Activated CD4-positive, alpha-beta T cell treated with anti-CD3 and anti-CD28 coated beads for 24 hours (primary cell): ENCODE measurements at places on chromosomes 2 and 18.

DNA sequence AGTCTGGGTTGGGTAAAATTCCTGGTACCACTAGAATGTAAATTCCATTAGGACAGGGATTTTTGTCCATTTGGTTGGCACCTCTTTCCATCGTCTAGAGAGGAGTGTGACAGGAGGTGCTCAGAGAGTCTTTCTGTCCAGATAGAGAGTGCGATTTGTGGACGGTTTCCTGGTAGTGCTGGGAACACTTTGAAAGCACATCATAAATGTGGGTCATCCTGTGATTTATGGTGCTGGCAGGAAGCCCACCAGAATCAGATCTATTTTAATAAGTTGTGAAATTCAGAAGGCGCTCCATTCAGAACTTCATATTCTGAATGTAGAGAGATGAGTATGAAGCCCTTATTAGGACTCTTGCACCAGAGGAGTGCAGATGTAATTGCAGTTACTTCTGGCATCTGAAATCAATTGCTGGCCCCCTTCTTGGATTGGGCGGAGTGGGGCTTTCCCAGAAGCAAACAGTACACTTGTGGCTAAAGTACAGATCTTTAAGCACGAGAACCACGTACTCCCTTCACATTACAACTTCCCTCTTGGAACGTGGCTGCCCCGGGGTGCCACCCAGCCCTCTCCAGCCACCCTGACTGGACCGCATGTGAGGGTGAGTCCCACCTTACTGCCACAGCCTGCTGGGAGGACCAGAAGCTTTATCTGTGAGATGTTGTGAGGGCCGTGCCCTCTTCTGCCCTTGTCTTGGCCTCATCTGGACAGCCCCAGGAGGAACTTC, 243.2 kb downstream of the MYO3B start:
- DNase-seq = no peak

DNA sequence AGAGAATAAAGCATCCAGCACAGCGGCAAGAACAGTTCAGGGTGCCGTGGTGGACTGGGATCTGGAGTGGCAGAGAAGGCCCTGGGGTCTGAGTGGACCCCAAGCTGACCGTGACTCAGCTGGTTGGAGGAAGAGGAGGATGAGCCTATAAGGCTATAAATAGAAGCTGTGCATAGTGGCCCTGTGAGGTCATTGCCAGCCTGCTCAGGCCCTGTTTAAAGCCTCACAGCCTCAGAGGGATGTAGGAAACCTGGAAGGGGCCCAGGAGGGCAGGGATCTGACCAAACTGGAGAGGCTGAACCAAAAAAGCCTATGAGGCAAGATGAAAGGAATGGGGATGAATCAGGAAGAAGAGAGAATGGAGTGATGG, 11.3 kb upstream of the DES start:
- DNase-seq = no peak

GRCh38 chr2:218360453-218360852, 3.8 kb downstream of the CATIP start:
- no peak for DNase-seq

DNA sequence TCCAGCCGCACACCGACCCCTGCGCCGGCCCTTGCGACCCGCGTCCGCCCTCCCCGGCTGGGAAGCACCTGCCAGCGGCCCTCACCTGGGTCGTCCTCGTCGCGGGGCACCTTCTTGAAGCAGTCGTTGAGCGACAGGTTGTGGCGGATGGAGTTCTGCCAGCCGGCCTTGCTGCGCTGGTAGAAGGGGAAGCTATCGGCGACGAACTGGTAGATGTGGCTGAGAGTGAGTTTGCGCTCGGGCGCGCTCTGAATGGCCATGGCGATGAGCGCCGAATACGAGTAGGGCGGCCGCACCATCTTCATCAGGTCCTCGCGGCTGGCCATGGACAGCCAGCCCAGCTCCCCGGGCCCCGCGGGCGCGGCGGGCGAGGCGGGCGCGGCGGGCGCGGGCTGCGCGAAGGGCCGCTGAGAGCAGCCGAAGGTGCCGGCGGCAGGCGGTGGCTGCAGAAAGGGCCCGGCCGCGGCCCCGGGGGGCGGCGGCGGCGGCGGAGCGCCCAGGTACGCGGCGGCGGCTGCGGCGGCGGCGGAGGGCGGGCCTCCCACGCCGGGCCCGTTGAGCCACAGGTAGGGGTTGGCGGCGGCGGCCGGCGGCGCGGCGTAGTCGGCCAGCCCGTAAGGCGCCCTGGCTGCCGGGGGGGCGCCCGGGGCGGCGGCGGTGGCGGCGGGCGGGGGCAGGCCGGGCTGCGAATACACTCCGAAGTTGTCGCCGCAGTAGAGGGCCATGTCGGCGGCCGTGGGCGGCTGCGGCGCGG, 505 bp downstream of the FOXI3 start:
- DNase-seq = no peak

- DNase-seq = peak; percentile 52
Measured at GRCh38 chr2:65432227-65433190, at the start of gene SPRED2. SPRED2 (minus strand) TSS chr2:65432599; CDS start chr2:65431987, 612 bp downstream.

DNA sequence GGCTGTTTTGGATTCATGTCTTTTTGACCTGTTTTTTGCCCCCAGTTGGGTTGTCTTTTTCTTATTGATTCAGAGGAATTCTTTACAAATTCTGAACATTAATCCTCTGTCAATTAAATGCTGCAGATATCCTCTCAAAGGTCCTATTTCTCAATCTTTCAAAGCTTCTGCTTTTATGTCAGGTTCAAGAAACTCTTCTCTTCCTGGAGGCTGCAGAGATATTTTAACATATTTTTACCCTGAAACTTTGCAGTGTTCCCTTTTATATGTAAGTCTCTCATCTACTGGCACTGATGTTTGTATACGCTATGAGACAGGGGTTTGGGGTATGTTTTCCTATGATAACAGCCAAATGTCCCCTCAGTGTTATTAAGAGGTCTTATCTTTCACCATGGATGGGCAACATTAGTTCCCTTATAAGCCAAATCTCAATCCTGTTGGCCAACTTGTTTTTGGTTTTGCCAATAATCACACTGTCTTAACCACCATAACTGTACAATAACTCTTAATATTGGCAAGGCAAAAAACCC, 159.3 kb downstream of the HDAC4 start:
- DNase-seq = no peak

GRCh38 chr18:323253-323622, 55.4 kb upstream of the THOC1 start:
- DNase-seq = no peak

- no peak for DNase-seq
Measured at GRCh38 chr2:108942888-108943287, 46.1 kb downstream of the EDAR start.

- DNase-seq = no peak
Measured at GRCh38 chr2:61984682-61985081, 79.2 kb downstream of the COMMD1 start.

- DNase-seq = no peak
Measured at GRCh38 chr2:109421101-109421500, 192.7 kb downstream of the SEPTIN10 start.

GRCh38 chr2:167406558-167406957, 518.3 kb downstream of the XIRP2 start:
- no peak for DNase-seq

DNA sequence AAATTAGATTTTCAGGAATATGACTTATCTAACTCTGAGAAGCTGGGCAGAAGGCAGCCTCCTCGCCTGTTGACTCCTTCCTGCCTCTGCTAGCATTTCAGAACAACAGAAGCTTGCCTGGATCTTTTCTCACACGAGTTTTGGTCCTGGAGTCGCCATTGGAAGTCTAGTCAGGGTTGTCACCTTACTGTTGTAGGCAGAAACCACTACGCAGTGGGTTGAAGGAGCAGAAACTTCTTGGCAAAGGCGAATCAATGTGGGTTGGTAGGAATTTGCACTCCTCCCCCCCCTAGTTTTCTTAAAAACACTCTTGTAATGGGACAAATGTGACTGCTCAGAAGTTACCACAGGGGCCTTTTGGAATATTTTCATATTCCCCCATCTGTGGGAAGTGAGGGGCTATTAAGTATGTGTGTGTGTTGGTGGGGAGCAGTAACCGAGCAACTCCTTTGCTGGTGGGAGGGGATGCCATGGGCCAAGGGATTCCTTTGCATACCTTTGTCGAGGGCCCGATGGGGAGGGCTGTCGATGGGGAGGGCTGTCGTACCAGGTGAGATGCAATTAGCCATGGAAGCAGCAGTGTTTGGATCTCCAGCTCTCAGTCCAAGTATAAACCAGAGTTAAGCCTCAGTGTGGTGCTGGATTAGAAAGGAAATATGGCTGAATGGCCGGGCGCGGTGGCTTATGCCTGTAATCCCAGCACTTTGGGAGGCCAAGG, 117.4 kb downstream of the FMNL2 start:
- no peak for DNase-seq

DNA sequence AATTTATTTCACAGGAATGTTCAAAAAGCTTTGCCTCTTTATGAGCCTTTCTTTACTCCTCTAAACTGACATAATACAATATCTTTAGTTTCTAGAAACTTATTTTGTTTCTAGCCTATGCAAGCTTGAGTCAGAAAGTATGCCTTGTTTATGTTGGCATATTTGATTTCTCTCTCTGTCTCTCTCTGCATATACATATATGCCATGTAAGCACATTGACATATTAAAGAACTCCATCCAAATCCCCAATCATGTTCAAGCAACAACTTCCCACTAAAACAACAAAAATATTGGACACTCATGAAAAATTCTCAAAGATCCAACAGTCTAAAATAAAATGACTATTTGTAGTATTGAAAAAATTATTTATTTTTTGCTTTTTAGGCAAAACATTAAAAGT, 1651.2 kb upstream of the ACVR2A start:
- DNase-seq = no peak

GRCh38 chr2:111671426-111672150, 212.4 kb downstream of the ANAPC1 start:
- no peak for DNase-seq

DNA sequence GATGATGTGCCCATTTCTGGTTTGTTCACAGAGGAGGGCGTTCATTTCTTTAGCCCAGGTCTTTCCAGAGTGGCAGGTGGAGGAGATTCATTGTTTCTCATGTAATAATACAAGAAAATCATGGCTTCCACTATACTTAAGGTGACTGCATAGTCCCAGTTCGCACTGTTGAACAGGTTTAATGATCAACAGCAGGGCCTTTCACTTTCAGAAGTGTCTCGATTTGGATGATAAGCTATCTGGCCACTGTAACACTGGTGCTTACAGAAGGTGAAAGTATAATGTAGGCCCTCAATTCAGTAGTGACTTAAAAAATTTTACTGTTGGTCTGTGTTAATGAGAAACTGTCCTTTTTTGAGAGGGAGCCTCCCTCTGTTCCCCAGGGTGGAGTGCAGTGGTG, 1.4 kb downstream of the RMC1 start:
- no peak for DNase-seq

- DNase-seq = no peak
Measured at GRCh38 chr2:12960671-12961070, 243.9 kb downstream of the TRIB2 start.

DNA sequence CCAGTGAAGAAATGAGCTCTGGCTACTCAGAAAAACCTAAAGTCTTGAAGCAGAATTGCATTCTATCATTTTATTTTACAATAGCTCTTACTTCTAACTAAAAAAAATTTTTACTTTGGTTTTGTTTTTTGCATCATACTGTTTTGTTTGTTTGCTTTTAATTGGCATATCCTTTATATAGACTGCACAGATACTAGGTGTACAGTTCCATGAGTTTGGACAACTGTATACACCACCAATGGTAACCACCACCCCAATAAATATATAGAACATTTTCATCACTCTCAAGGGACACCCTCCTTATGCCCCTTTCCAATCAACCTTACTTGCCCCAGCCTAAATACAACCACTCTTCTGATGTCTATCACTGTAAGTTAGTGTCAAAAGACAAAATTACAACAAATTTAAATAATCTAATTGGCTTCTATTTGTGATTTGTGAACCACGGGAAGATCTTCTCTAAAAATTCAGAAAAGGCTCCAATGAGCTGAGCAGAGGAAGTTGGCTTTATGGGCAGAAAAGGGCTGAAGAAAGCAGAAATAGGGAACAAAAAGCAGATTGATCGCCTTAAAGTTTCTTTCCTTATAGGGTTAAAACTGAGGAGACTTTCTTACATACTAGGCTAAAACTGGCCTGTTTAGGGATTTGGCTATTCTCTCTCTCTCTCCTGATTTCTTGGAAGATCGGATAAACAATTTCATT, 22.2 kb upstream of the SOS1 start:
- no peak for DNase-seq

GRCh38 chr2:200746301-200746700, 65.4 kb upstream of the BZW1 start:
- DNase-seq = no peak

DNA sequence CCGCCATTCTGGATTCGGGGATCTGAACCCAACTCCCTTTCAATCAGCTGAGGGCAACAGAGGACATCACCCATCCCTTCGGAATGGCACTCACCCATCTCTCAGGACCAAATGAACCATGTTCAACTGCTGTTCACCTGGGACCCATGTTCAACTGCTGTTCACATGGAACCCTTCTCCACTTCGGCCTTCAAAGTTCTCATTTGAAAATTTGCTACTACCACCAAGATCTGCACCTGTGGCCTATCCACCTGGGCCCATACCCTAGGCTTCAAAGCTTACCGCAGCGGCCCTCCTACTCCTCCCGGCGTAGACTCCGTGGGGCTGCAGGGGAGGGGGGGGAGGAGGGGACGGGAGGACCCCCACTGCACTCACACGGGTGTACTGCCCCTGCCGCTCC, 119.2 kb upstream of the ANKRD30BL start:
- DNase-seq = no peak

GRCh38 chr18:44830581-44830980, 149.9 kb downstream of the SETBP1 start:
- DNase-seq = no peak

GRCh38 chr2:48715042-48715899, 40.3 kb downstream of the LHCGR start:
- DNase-seq = no peak

DNA sequence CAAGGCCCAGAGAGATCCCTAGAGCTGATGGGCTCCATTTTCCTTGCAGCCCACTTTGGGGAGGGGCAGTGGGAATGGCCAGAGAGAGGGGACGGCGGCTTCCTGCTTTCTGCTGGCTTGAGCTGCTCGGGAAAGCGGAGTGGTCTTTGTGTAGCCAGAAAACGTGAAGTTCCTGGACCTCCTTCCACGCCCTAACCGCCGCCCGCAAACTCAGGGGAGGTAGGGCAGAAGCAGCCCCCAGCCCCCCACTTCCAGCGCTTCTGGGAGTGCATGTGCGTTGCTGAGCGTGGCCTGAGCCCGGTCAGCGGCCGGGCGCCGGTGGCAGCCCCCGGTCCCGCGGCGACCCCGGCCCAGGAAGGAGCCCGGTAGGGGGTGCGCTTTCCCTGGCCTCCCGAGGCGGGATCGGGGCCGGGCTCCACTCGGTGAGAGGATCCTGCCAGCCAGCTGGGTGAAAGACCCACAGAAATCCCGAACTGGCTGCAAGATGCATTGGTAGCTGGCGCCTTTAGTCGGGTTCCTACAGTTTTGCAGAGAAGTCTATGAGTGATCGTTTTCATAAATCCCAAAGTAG, 25.3 kb upstream of the BOD1L2 start:
- no peak for DNase-seq

DNA sequence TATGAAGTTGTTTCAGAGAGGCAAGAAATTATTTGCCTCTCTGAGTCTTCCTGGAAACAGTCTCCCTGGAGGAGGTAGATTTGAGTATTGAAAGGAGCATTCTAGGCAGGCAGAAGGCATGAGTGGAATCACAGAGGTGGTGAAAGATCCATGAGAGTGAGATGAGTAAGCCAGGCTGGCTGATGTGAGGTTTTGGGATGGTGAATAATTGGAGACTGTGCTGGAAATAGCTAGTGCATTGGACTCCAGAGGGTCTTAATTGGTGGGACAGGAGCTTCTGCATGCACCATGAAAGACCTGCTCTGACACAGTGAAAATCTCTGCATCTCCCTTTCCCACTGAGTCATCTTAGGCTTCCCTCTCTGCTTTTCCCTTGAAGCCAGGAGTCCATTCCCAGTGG, 46.3 kb downstream of the CDC42EP3 start:
- no peak for DNase-seq

GRCh38 chr2:152431370-152432098, 96.6 kb downstream of the FMNL2 start:
- DNase-seq = no peak
